ENCODE measurements at places on chromosomes 1 and 21.
A peak's percentile ranks its signal among the peaks of the same experiment; 100 is the strongest.

GRCh38 chr1:182175361-182175931 is 113.9 kb upstream of the ZNF648 start:
- DNase-seq, result no peak

GRCh38 chr1:193320270-193320669 is 133.9 kb upstream of the B3GALT2 start:
- DNase-seq, result no peak

GRCh38 chr1:198153103-198153502 is 3.7 kb upstream of the NEK7 start:
- DNase-seq, result no peak

DNA sequence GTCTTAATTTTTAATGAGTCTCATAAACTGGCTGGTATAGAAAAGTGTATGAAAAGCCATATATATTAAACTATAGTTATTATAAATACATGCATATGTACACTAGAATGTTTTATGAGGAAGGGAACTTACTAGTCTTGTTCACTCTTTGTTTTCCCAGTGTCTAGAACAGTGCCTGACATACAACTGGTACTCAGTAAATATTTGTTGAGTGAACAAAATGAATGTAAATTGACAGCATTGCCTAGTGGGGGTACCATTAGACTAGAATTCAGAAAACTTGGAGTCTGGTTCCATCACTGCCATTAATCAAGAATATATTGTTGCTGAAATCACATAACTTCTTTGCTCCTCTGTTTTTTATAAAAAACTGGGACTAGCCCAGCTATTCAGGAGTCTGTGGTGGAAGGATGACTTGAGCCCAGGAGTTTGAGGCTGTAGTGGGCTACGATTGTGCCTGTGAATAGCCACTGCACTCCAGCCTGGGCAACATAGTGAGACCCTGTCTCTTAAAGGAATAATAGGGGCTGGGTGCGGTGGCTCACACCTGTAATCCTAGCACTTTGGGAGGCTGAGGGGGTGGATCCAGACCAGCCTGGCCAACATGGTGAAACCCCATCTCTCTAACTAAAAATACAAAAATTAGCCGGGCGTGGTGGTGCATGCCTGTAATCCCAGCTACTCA is 51.1 kb downstream of the NFIA start:
- no peak for DNase-seq

- DNase-seq, result no peak
Observed at GRCh38 chr1:197911857-197912696, 5.1 kb upstream of the LHX9 start.

- DNase-seq, result no peak
Observed at GRCh38 chr21:33268737-33269441, 2.7 kb downstream of the IL10RB start.

GRCh38 chr21:17524635-17525034 is 11.8 kb downstream of the CXADR start:
- DNase-seq, result no peak

- no peak for DNase-seq
Observed at GRCh38 chr1:62437273-62437940, 558 bp downstream of the USP1 start.

DNA sequence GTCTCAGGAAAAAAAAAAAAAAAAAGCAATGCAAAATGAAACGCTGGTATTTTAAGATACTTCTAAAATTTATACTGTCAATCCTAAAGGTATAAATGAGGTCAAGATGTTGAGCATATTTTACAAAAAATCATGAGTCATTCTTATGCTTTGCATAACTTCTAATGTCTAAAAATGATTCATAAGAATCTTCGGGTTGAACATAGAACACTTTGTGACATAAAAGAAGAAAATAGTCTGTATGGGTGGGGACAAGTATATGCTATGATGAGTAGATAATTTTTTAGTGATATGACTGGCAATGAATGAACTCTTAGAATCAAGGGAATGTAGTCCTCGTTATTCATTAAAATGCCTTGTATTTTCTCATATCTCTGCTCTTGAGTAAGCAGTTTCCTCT is 416.9 kb upstream of the USP24 start:
- DNase-seq, result peak; percentile 59

DNA sequence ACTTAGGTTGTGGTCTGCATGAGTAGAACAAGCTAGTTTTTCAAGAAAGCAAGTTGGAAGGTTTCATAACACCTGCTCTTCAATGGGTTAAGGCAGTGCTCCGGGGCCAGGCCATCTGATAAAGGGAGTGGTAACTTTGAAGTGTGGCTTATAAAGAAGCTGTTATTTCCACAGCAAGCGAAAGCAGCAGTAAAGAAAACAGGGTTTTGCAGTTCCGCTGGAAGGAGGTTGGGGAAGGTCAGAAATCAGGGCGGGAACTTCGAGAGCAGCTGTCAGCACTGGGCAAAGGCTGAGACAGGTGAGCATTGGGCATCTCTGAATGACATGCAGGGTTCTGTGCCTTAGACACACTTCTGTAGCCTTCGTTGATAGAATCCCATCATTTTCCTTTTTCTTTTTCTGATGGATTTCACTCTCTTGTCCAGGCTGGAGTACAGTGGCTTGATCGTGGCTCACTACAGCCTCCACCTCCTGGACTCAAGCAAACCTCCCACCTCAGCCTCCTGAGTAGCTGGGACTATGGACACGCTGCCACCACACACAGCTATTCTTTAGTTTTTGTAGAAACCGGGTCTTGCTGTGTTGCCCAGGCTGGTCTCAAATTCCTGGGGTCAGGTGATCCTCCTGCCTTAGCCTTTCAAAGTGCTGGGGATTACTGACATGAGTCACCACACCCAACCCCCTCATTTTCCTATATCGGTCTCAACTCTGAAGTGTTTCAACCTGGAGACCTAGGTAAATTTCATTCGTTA is 20.5 kb downstream of the TMEM51 start:
- no peak for DNase-seq

- no peak for DNase-seq
Observed at GRCh38 chr1:114154963-114155322, 1.3 kb upstream of the SYT6 start.

DNA sequence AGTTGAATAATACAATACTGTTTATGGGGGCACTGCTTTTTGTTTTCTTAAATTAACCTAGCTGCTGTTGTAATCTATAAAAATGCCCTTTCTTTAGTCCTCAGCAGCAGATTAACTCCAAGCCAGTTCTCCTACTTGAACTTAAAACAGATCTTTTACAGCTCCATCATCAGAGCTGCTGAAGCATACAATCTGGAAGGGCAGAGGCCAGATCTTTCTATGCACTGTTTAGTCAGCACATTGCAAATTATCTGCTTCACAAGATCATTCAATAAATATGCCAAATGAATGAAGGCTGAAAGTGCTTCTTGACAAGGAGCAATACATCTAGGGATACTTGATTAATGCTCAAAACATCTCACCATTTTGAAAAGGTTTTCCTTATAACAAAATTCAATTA is 115.8 kb downstream of the PLPPR5 start:
- DNase-seq, result no peak

GRCh38 chr1:152906023-152906565 is 2.3 kb upstream of the IVL start:
- peak; percentile 58 for DNase-seq

GRCh38 chr1:169487133-169487532 is 1.4 kb upstream of the SLC19A2 start:
- DNase-seq, result no peak

- DNase-seq, result peak; percentile 81
Observed at GRCh38 chr1:116881879-116882520, 27.7 kb upstream of the PTGFRN start.

DNA sequence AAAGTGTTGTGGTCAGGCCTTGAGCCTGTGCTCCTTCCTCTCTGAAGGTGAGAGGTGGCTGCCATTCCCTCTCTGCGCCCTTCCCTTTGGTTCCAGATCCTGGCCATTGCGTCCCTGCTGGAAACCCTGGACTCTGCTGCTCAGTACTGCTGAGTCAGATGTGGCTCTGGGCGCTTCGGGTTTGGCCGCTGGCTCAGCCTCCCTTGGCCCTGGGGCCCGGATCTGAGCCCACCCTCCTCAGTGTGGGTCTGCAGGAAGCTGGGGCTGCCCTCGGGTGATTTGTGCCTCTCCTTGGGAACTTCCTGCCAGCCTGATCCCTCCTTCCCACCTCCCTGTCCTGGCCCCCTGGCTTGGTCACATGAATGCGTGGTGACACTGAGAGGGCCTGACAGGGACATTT is 32.2 kb downstream of the QSOX1 start:
- no peak for DNase-seq

DNA sequence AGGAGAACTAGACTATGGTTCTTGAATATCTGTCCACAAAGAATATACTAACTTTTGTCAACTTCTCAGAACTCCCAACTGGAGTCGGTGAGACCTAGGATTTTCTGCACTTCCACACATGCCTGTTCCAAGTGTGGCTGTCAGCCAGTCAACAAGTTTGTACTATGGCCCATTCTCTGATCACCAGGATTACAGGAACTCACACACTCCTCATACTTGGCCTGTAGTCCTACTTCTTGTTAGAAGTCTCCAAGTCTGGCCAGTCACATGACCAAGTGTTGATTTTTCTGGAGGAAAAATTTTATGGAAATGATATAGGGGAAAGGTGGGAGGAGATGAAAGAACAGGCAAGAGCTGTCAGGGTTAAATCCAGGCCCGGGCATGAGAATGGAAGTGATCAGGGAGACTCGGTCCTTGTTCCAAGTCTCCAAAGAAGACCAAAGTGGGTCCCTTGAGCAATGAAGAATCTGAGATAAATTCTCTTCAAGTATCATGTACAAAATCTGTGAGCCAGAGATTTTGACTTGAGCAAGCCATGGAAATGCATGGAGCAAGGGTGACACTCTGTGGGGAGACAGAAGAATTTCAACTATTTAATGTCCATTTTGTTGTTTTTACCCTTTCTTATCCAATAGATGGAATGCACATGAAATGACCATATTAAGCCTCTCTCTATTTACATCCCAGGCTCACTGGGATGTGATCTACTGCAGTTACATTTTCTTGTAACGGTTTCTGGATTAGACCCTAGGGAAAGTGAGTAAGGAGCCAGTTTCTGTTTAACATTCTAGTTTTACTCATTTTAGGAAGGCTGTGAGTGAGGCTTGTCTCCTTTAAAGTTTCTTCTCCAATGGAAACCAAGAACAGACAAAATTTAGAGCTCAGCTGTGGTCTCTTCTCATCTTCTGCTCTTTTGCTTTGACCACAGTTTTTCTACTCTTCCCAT is 320.9 kb downstream of the ASTN1 start:
- no peak for DNase-seq

DNA sequence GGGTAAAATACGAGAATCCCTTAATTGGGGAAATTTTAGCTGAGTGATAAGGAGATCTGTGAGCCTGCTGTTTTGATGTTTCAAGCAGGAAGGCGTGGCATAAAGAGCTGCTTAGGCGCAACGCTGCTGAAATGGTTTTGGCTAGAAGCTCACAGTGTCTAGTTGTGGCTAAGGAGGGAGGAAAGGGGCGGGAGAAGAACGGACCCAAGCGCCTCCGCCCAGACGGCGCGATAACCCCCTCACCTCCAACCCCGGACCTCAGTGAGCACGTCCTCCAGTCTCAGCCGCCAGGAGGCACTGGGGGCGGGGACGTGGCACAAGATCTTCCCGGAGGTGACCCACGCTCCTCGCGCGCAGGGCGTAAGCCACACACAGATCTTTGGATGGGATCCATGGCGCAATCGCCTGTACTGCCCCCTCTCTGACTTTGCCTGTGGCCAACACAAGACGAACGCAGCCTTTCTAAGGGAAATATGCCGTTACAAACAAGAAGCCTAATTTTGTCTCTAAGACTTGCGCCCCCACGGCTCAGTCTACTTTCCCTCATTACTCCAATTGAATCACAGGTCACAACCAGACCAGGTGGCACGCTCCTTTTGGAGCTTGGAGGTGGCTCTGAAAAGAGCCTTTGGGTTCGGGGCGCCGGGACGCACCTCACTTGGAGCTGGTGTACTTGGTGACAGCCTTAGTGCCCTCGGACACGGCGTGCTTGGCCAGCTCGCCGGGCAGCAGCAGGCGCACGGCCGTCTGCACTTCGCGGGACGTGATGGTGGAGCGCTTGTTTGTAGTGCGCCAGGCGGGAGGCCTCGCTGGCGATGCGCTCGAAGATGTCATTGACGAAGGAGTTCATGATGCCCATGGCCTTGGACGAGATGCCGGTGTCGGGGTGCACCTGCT is 23.4 kb upstream of the RNF187 start:
- no peak for DNase-seq
